Esophagus squamous epithelium (tissue), 5 donors: ENCODE measurements at places on chromosomes 1 and 21.

DNA sequence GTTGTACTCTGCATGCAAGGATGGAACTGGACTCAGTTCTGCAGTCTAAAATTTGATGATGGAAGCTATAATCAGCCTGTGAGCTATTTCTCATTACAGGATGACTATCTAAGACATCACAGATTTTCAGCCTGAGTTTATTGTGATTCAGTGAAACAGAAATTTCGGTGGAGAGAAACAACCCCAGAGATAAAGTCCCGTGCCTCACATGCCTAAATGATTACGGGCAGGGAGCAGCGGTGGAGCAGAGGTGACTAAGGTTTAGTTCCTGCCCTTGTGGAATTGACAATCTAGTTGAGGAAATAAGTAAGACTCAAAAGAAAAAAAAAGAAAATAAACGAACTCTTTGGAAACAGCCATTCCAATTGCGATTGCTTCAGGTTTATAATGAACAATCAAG, 96.9 kb downstream of the GRIK3 start:
- no peak for DNase-seq

- no peak for DNase-seq
Observed at GRCh38 chr1:43536864-43537358, 6.2 kb downstream of the PTPRF start.

DNA sequence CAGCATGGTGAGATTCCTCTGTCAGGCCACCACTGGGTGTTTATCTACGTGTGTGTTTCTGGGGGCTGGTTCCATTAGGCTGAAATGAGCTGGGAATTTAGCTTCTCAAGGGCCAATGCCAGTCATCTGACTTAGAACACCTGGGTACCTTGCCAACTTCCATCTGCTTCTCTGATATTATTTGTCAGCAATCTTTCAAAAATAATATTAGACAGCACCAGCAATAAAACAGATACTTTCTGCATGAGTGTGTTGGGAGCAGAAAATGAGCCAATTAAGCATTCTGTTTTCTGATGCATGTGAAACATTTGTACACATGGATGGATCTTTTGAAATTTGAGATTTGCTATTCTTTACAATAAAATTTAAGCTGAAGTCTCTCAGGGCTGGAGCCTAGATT, 124.1 kb downstream of the RYR2 start:
- DNase-seq = no peak

DNA sequence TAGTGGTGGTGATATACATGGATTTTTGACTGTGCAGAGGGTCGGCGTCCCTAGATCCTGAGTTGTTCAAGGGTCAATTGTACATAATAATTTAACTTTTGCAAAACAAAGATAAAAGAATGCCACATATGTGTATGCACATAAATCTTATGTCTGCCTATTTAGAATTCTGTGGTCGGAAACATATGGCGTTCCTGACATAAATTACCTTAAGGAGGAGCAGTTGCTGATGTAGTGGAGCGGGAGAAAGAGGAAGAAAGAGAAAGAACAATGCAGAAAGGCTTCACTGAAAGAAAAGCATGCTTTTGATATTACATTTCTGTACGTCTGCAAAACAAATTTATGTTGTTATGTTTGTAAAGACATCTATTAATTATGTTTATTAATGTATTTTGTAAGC, 40.0 kb downstream of the S1PR1 start:
- DNase-seq = no peak

DNA sequence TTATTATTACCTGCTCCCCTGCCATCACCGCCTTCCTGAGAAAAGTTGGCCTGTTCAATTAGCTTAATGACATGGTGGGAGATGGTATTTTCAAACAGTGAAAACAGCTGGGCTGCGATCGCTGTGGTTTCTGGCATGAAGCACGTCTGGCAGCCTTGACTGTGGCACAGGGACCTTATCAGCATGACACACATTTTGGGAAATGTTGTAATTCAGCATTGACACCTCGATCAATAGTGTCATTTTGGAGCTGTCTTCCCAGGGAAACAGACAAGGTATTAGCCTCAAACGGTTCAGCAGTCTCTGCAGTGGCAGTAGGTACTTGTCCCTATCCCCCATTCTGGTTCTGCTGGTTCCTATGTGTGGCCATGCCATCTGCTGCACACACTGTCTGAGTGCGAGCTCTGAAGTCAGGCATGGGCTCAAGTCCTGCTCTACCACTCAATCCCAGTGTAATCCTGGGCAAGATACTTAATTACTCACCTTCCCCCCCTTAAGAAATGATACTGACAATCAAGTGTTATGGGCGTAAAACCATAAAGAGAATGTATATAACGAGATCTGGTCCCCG, 154.5 kb upstream of the KCND3 start:
- DNase-seq = no peak

- DNase-seq = no peak
Observed at GRCh38 chr1:236045771-236046170, 19.1 kb downstream of the NID1 start.

DNA sequence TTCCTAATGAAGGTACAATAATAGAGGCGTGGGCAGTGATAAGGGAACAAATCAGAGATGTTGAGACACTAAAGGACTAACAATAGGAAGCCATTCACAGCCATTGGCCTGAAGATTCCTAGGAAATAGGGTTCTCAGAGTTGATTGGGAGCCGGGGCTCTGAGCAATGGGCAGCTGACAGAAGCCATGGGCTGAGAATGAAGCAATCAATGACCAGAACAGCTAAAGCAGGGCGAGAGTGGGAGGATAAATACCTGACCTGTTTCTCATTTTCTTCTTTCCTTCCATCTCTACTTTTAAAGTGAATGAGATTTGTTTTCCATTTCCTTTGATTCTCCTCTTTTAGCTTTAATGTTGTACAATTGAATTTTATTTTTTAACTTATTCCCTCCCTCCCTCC, 774.7 kb upstream of the ADGRL4 start:
- DNase-seq = no peak

DNA sequence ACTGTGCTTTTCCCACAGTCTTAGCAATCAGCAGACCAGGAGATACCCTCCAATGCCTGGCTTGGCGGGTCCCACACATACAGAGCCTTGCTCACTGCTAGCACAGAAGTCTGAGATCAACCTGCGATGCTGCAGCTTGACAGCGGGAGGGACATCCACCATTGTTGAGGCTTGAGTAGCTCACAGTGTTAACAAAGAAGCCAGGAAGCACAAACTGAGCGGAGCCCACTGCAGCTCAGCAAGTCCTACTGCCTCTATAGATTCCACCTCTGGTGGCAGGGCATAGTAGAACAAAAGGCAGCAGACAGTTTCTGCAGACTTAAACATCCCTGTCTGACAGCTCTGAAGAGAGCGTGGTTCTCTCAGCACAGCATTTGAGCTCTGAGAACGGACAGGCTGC, 33.4 kb downstream of the MNDA start:
- DNase-seq = no peak

DNA sequence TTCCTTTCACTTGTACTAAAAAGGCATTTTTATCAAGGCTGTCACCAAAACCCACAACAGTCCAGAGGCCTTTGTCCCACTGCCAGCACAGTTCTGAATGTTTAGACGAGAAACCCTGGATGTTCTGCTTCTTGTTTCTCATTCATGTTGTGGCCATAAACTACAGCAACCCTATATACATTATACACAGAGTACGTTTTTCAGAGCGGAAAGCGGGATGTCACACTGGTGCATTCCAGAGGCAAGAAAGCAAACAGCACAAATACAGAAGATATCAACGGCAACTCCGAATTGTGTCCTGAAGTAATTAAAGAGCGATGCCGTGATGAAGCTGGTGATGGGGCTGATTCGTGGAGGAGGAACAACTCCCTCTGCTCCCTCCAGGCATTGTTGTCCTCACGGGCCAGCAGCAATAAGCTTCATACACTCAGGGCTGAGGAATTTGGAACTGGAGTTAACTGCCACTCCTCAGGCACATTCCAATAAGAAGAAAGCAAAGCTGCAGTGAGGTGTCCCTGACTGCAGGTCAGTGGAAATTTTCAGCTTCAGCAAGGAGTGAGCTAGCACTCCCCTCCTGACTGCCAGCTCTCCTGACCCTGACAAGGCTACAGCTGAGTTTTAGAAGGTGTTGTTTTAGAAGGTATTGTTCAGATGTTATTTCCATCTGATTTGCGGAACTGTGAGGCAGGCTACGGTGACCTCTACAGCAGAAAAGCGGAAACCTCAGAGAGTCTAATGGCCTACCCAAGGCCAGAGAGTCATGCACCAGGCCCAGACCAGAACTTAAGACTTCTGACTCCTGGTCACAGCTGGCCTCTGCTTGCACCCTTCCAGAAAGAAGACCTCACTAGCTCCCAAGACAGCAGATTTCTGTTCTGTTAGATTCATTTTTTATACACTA, 149.0 kb downstream of the TGFBR3 start:
- DNase-seq = no peak

GRCh38 chr1:177912991-177913390, 56.9 kb downstream of the SEC16B start:
- DNase-seq = no peak

GRCh38 chr1:169109561-169110134, 3.2 kb downstream of the ATP1B1 start:
- no peak for DNase-seq

DNA sequence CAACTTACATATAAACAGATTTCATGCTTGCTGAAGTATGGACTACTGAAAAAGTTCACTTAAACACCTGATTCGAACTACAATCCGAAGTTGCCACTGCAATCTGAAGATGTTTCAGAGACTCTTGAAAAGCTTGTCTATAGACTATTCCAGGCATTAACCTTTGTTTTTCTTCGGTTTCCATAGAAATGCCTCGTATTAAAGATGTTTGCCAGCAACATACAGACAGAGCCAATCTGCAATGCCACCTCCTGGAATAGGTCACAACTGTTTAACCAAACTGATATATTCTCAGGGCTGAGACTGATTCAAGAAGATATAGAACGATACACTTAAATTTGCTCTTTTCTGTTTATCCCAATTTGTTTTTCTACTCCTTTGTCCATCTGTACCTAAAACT, 28.9 kb upstream of the DMRTB1 start:
- no peak for DNase-seq

- DNase-seq = no peak
Observed at GRCh38 chr1:54803761-54804470, 2.8 kb upstream of the TTC22 start.

GRCh38 chr21:32083197-32083596, 195.7 kb downstream of the MIS18A start:
- no peak for DNase-seq

- no peak for DNase-seq
Observed at GRCh38 chr1:174998569-174999215, 1.1 kb upstream of the CACYBP start.

- DNase-seq = no peak
Observed at GRCh38 chr21:15908187-15908586, 178.4 kb downstream of the USP25 start.

DNA sequence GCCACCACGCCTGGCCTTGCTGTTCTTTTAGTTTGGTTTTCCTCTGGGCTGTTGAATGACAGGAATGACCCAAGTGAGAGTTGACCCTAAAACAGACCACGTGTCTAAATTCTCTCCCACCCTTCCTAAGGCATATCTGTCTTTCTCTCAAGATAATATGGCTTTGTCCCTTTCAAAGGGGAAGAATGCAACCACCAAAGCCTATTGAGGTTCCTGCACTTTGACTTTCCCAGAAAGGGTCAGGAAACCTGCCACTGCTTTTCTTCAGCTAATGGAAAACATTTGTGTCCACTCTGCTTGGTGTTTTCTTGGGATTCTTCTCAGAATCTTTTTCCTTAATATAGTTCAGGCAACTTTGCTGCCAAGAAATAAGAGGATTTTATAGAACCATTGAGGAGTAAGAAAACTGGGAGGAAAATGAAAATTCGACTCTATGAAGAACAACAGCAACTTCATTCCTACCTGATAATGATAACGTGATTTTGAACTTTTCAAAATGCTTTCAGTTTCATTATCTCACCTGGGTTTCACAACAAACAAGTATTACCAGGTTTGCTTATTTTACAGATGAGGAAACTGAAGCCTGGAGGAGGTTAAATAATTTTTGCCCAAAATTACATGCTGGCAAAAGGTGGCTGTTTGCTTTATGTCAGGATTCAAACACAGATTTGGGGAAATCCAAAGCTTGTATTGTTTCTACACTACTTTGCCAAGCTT, 6.9 kb downstream of the PLPP3 start:
- no peak for DNase-seq

GRCh38 chr1:13699936-13700520, at the start of gene PRDM2:
Gene PRDM2 (plus strand): TSS chr1:13700188. CDS start chr1:13715606, 15,418 bp downstream.
- no peak for DNase-seq
